ENCODE measurements at places on chromosomes 13 and 19. TPM values are rescaled to one million over a fixed set of nuclear protein-coding genes. Genes with fewer than 3 reads are reported as not detected.

Gene FXYD7
- total RNA-seq: not detected

Gene ZNF101
- total RNA-seq: 11.6 TPM

Gene SHISA7
- not detected for total RNA-seq

Gene LILRB2
- total RNA-seq: 9.3 TPM

Gene GNG8
- total RNA-seq: not detected

Gene ZNF888
- 4.8 TPM for total RNA-seq

Gene METTL21C
- total RNA-seq: not detected

Gene ATP8A2
- total RNA-seq: not detected

Gene FGF22
- not detected for total RNA-seq

Gene CARM1
- total RNA-seq: 19.6 TPM

Gene ZNF112
- total RNA-seq: 4.6 TPM

Gene IGFL3
- not detected for total RNA-seq

Gene PAF1
- total RNA-seq: 24.3 TPM

Gene KIR2DL3
- total RNA-seq: not detected

Gene MUC16
- total RNA-seq: not detected

Gene CRX
- total RNA-seq: not detected

All from subcutaneous adipose tissue (tissue), 4 donors.